Stimulated activated CD4-positive, alpha-beta T cell treated with anti-CD3 and anti-CD28 coated beads, Interleukin-2, amount 100 ng/mL, for 4 hours (primary cell): ENCODE measurements at places on chromosomes 13 and 19.

GRCh38 chr19:51600940-51601580 lies 29.1 kb downstream of the SIGLEC5 start:
- no peak for DNase-seq

- no peak for DNase-seq
Observed at GRCh38 chr19:1251330-1252220, 3.2 kb downstream of the MIDN start.

DNA sequence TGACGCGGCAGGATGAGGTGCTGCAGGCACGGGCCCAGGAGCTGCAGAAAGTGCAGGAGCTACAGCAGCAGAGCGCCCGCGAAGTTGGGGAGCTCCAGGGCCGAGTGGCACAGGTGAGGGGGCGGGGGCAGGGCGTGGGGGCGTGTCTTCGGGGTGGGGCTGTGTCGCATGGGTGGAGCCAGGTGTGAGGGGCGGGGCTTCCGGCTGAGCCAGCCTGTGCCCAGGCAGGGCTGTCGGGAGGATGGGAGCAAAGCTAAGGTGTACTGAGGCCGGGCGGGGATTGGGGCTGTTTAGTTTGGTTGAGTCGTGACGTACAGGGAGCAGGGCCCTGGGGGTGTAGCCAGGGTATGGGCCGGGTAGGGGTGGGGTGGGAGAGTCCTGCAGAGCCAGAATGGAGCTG lies 62.3 kb downstream of the KCNC3 start:
- DNase-seq, result peak; percentile 7

DNA sequence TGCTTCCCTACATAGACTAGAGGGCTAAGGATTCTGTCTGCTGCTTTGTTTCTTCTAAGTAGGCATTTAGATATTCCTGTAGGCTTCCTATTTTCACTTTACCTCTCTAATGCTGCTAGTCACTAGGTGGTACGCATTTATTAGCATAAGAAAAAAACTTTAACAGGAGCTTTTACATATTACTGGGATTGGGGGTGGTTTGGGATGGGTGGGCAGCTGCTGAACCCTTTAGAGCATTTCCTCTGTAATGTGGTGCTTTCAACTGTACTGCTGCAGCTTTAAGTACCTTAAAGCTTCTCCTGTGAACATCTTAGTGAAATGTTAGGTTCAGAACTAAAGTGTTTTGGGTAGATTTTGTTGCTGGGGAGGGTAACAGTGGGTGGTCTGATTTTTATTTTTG lies 92.6 kb downstream of the ZNF486 start:
- no peak for DNase-seq
